ENCODE measurements at places on chromosomes 3 and 15. TPM values are rescaled to one million over a fixed set of nuclear protein-coding genes. Genes with fewer than 3 reads are reported as not detected.

Gene P2RY1
- total RNA-seq, result 1.1 TPM

Gene GADL1
- total RNA-seq, result under 0.01 TPM

Gene GRK7
- total RNA-seq, result under 0.01 TPM

Gene DCP1A
- 12.4 TPM for total RNA-seq

Gene ILDR1
- not detected for total RNA-seq

Gene ISLR
- 39.7 TPM for total RNA-seq

Gene CNBP
- total RNA-seq, result 334 TPM

Gene AADACL2
- total RNA-seq, result not detected

Gene GOLGA6D
- not detected for total RNA-seq

Gene MESP2
- total RNA-seq, result 0.75 TPM

Gene ALG1L2
- 0.22 TPM for total RNA-seq

Gene IQCH
- 7.0 TPM for total RNA-seq

Gene B3GNT5
- 9.8 TPM for total RNA-seq

Gene ARL14
- not detected for total RNA-seq

Gene TRAT1
- total RNA-seq, result 0.11 TPM

Gene EID1
- total RNA-seq, result 445 TPM

Gene TLR9
- under 0.01 TPM for total RNA-seq

Gene ST8SIA2
- under 0.01 TPM for total RNA-seq

Gene IGSF11
- not detected for total RNA-seq

Gene PLCD1
- total RNA-seq, result 11.8 TPM

Gene TMCO5A
- total RNA-seq, result not detected

Gene KNG1
- total RNA-seq, result not detected

Gene ZNF660
- 1.7 TPM for total RNA-seq

Gene NTRK3
- under 0.01 TPM for total RNA-seq

Gene TGM4
- total RNA-seq, result not detected

Gene RPL29
- 767 TPM for total RNA-seq

Gene GPR27
- 0.12 TPM for total RNA-seq

Gene SLC24A5
- total RNA-seq, result not detected

Gene TM2D3
- total RNA-seq, result 50.5 TPM

Gene SLC9A9
- total RNA-seq, result 8.0 TPM

Gene RAF1
- 102 TPM for total RNA-seq

Gene ALDH1A2
- 10.9 TPM for total RNA-seq

Gene NDN
- 59.1 TPM for total RNA-seq

Gene NR2E3
- 0.25 TPM for total RNA-seq

Gene SCG5
- total RNA-seq, result 3.2 TPM

All from uterine smooth muscle cell (primary cell).